ENCODE measurements at places on chromosomes 3 and 15. TPM values are rescaled to one million over a fixed set of nuclear protein-coding genes. Genes with fewer than 3 reads are reported as not detected.

DNA sequence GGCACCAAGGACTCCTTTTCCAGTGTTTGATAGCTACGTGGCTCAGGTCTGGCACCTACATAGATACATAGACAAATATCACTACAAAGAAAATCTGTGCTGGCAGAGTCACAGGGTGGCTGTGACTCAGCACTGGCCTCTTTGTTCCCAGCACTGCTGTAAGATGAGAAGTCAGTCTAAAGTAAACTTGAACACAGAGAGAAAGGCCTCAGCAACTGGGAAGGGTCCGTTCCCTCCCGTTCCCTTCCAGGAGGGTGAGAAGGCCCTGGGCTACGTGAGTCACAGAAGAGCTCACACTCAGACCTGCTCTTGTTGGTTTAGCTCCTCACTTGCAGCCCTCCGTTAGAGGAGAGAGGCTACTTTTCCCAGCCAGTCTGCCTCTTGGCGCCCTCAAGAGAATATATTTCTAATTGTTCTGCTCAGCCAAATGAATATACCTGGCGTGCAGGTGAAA is 23.1 kb downstream of the ANXA2 start:
- no peaks in the 10 kb centered on the region for H3K27me3 ChIP-seq
- H3K36me3 ChIP-seq, result no peaks in the 10 kb centered on the region
- peak overlapping the region; percentile 50 for H3K27ac ChIP-seq
- DNase-seq, result no peak
- no peaks in the 10 kb centered on the region for H3K4me1 ChIP-seq
- no peak overlapping the region for H3K4me3 ChIP-seq

The SLC27A2 gene
- total RNA-seq, result not detected

GRCh38 chr15:101431301-101431700 is 58.2 kb downstream of the PCSK6 start:
- no peak overlapping the region for H3K4me3 ChIP-seq
- no peaks in the 10 kb centered on the region for H3K4me1 ChIP-seq
- DNase-seq, result no peak
- H3K36me3 ChIP-seq, result no peaks in the 10 kb centered on the region
- no peak overlapping the region for H3K27ac ChIP-seq
- no peaks in the 10 kb centered on the region for H3K27me3 ChIP-seq

The SPRED1 gene
- total RNA-seq, result 135 TPM

DNA sequence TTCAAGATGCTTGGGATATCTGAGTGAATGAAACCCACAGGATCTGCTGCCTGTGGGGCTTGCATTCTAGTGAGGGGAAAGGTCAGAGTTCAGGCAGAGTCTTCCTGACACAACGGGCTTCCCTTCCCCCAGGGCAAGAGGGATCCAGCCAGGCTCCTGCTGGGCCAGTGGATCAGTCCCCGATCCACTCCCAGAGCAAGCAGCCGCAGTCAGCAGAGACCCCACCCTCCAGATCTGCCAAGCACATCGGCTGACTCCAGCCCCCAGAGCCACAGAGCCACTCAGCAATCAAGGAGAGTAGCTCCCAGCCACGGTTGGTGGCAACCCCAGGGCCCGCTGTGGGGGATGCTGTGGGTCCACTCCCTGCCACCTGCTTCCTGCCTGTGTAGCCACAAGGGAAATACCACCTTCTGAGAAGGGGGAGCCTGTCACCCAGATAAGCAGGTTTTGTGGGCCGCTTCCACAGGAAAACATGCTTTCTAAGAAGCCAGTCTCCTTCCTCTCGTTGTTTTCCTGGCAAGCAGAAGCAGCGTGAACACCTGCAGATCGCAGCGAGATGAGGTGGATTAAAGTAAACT is 44.9 kb downstream of the CPN2 start:
- H3K36me3 ChIP-seq, result no peaks in the 10 kb centered on the region
- no peaks in the 10 kb centered on the region for H3K4me1 ChIP-seq
- no peak overlapping the region for H3K4me3 ChIP-seq
- DNase-seq, result no peak

The SLC51A gene
- total RNA-seq, result 0.48 TPM

The EXD1 gene
- not detected for total RNA-seq

GRCh38 chr3:181212271-181212670 is 222.7 kb upstream of the DNAJC19 start:
- no peaks in the 10 kb centered on the region for H3K27me3 ChIP-seq
- DNase-seq, result no peak
- no peaks in the 10 kb centered on the region for H3K36me3 ChIP-seq
- H3K4me1 ChIP-seq, result no peaks in the 10 kb centered on the region
- no peak overlapping the region for H3K4me3 ChIP-seq

GRCh38 chr3:179046497-179047353 is 24.9 kb downstream of the ZMAT3 start:
- no peak for DNase-seq
- H3K36me3 ChIP-seq, result no peaks in the 10 kb centered on the region
- no peak overlapping the region for H3K4me3 ChIP-seq
